ENCODE measurements at places on chromosomes 11 and 22.

GRCh38 chr11:132111316-132111715 lies 740.9 kb downstream of the NTM start:
- no peak for DNase-seq

DNA sequence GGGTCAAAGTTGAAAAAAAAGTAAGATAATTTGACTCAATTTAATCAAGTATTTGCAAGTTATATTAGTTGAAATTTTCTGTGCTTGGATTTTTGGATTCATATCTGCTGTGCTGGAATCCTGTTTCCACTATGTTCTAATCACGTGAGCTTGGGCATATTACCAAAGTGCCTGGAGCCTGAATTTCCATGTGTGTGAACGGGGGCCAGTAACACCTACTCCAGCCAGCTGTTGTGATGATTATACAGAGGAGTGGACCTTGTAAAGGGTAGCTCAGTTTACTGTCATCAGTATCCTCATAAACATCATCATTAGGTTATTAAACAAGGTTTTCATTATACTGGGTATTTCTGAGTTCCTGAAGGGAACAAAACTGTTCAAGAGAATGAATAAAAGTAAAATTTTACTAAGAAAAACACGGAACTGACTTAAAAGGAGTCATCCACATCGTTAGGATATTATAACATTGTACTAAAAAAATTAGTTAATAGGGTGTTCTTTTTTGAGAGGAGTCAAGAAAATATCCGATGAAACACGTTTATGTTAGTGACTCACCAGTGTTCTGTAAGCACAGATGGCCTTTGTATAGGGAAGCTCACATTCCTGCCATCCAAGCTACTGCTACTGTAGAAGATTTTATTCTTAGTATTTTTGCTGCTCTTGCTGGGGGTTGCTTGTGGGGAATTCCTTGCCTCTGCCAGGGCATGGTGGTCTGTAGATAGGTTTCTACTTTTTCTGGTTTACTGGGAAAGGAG lies 144.1 kb downstream of the ARHGAP42 start:
- no peak for DNase-seq

DNA sequence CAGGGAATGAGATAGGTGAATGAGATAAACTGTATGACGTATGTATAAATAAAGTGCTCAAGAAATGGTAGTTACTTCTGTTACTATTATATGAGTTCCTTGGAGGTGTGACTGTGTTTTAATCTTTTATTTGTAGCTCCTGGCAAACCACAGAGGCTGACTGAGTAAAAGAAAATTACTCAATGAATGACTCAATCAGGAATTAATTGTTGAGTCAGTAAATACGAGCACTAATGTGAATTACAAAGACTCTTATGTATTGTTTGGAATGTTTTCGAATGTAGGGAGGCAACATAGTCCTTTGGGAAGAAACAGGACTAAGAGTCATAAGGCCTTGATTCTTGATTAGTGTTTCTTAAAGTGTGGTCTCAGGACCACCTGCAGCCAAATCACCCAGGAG lies 51.1 kb upstream of the BLID start:
- no peak for DNase-seq

DNA sequence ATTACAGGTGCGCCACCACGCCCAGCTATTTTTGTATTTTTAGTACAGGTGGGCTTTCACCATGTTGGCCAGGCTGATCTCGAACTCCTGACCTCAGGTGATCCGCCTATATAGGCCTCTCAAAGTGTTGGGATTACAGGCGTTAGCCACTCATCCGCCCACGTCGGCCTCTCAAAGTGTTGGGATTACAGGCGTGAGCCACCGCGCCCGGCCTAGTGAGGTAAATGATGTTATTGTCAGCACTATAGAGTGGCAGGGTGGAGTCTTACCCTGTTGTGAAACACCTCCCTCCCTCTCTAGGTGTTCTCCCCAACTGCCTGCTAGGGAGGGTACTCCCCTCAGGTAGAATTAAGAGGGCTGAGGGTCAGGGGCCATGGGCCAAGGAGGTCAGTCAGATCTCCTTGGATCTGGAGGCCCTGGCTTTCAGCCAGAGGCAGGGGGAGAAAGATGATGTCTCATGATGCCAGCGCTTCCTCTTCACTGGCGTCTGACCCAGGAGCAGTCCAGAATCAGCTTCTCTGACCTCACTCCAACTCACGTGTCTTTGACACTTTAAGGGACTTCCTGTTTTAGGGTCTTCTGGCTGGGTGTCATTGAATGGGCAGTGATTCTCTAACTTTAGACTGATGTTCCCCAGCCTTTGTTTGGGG lies 2.0 kb downstream of the GGA1 start:
- DNase-seq: no peak

DNA sequence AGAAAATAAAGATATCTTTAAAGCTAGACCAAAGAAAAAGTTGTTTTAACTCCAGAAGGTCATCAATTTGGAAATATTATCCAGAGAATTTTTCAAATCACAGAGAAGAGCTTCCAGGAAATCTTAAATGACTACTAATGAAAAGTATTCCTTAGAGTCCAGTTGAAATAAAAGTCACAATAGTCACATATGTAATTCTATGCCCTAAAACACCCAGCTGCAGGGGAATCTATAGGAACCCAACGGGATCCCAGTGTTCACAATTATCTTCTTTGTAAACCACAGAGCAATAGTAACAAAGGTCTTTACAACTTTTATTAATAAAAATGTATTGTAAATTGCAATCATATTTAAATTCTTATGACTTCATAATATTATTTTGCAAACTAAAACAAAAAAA lies 27.1 kb downstream of the MPPED2 start:
- no peak for DNase-seq

- DNase-seq: no peak
These were observed 330.9 kb downstream of the CNTN5 start for GRCh38 chr11:99351624-99352023.

- DNase-seq: no peak
These were observed 5.6 kb upstream of the LDLRAD3 start for GRCh38 chr11:35938231-35938630.

- no peak for DNase-seq
These were observed 45.8 kb downstream of the LRRC32 start for GRCh38 chr11:76624500-76625379.

- DNase-seq: no peak
These were observed 658 bp downstream of the STIP1 start for GRCh38 chr11:64186492-64187165.

DNA sequence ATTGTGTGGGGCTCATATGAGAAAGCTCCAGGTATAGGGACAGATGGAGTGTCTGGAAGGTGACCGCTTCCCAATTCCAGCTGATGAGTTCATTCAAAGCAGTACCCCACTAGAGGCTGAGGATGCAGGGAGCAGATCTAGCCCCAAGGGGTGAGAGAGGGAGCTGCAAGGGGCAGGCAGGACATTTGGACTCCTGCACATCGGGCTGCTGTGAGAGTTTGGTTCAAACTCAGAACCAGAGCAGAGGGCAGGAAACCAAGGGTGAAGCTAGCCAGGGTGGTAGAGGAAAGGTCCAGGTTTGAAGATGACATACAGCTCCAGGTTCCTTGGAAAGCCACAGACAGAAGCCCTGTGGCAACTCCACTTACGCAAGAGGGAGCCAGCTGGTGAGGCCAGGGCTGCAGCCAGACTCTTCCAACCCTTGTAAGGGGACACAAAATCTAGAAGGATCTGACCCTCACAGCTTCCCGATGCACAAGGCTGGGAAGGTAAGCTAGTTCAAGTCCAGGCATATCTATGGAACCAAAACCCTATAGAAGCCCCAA lies 1.9 kb downstream of the CSNK2A3 start:
- DNase-seq: no peak

- DNase-seq: no peak
These were observed 619 bp downstream of the LRRC75B start for GRCh38 chr22:24592058-24592850.

- no peak for DNase-seq
These were observed 126.3 kb downstream of the COMMD9 start for GRCh38 chr11:36162883-36163434.

- DNase-seq: no peak
These were observed 63.8 kb upstream of the VPREB1 start for GRCh38 chr22:22180738-22181285.

GRCh38 chr11:28417601-28418323 lies 309.6 kb downstream of the METTL15 start:
- no peak for DNase-seq

- DNase-seq: no peak
These were observed 9.7 kb upstream of the THY1 start for GRCh38 chr11:119432484-119433357.

DNA sequence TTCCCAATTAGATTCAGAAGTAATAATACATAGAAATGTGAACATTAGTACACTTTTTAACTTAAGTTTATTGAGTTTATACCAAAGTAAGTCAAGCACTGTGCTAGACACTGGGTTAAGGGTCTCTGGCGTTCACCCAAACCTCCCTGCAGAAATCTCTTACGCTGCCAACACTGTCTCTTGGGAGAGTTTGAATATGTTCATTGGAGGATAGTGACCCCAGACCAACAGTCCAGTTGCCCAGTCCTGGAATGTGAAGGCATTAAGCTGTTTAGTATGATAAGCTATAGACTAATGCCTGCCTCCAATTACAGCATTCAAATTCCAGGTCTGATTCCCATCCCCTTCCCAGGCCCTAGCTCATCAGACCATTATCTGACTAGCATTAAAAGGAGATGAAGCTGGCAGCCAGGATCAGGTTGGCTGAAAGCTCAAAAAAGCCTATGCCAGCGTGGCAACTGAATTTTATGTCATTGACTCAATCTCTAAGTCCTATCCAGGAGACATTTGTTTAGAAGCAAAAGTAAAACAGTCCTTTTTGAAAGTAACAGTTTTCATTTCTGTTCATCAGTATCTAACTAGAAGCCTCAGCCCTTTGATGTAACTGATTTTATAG lies 77.8 kb downstream of the SFI1 start:
- no peak for DNase-seq

GRCh38 chr22:24580276-24580675 lies 12.6 kb downstream of the LRRC75B start:
- no peak for DNase-seq

DNA sequence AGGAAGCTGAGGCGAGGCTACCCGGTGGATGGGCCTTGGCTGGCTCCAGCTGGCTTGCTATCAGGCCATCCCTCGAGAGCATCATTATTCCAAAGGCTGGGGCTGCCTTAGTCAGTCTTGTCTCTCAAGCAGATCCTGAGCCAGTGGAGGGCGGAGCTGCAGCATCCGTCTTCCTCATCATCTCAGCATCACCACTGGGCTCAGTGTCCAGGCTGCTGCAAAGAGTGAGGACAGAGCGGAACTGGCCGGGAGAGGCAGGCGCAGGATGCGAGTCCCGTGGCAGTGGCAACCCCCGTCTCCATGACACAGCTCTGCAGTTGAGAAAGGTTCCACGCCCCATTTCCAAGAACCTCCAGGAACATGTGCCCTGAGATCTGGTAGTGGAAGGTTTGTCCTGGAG lies 4.4 kb downstream of the TP53I11 start:
- no peak for DNase-seq

- no peak for DNase-seq
These were observed 8.1 kb downstream of the APIP start for GRCh38 chr11:34907934-34908593.

DNA sequence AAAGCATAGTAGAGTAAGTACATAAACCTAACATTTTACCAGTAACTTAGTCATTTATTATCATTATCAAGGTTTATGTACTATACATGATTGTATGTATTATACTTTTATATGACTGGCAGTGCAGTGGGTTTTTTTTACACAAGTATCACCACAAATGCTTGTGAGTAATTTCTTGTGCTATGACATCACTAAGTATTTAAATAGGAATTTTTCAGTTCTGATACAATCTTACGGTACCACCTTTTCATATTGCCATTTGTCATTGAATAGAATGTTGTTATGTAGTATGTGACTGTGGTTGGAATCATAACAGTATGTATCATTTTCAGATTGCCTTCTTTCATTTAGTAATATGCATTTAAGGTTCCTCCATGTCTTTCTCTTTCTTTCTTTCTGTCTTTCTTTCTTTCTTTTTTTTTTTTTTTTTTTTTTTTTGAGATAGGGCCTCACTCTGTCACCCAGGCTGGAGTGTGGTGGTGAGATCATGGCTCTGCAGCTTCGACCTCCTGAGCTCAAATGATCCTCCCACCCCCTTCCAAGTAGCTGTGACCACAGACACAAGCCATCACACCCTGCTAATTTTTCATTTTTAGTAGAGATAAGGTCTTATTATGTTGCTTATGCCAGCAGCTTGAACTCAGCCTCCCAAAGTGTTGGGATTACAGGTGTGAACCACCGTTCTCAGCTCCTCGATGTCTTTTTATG lies 18.6 kb downstream of the ATM start:
- no peak for DNase-seq

- no peak for DNase-seq
These were observed 65.4 kb downstream of the TP53I11 start for GRCh38 chr11:44885065-44885810.

DNA sequence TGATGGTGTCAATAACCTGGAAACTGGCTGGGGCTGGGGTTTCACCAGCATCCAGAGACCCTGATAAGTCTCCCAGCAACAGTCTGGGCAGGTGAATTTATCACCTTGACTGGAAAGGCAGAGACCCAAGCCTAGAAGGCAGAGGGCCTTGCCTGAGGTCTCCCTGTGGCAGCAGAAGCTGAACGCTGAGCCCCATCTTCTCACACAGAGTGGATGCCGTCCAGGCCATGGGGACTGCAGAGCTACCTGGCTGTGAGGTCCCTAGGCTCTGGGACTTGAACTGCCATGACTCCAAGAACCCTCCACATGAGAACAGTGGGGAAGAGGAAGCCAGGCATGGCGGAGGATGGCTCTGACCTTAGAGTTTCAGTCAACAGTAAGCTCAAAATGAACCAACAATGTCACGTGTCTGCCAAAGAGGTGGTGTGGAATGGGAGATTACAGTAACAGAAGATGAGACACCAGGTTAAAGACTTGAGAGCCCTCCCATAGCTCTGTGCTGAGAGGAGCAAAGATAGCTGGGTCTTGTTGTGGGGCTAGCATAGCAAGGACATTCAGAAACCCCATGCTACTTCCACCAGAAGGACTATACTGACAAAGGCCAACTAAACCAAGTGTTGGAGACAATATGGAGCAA lies 79.1 kb upstream of the LINC01488 start:
- no peak for DNase-seq

GRCh38 chr11:94171693-94172440 lies 43.2 kb downstream of the PANX1 start:
- no peak for DNase-seq

DNA sequence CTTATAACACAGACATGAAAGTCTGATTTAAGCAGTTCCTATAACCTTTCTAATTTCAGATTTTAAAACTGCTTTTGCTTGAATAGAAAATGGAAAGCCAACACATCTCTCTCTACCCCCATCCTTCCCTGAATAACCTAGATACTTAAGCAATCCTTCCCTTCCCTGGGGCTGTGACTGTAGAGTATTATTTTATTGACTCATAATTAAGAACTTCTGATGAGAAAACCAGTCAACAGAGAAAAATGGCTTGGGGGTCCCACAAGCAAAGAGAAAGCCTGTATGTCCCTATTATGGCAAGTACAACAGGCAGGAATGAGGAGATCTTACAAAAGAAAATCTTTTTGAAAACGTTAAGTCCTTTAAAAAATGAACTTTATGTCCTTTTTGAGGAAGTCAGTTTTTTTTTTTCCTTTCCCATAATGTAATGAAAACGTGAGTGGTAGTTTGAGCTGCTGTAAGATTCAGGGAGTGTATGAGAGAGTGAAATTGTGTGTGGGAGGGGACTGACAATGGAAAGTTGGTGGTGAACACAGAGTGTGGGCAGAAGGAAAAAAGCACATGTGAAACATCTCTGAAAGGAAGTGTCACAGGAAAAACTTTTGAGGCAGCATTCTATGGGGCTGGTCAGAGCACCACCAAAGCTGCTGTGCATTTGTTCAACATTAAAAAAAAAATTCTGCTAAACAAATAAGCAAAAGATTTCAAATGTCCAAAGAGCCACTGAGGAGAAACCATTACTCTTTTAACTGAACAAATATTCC lies 154.6 kb downstream of the MAML2 start:
- no peak for DNase-seq
